ENCODE measurements at places on chromosomes 3 and 15. TPM values are rescaled to one million over a fixed set of nuclear protein-coding genes. Genes with fewer than 3 reads are reported as not detected.
A peak's percentile ranks its signal among the peaks of the same experiment; 100 is the strongest.

GRCh38 chr3:185082149-185082548 is 70.7 kb downstream of the C3orf70 start:
- H3K36me3 ChIP-seq: no peaks in the 10 kb centered on the region
- no peak for DNase-seq
- H3K4me1 ChIP-seq: peaks cover 2% of the 10 kb centered on the region
- H3K27me3 ChIP-seq: no peaks in the 10 kb centered on the region
- no peak overlapping the region for H3K4me3 ChIP-seq

GRCh38 chr3:58223855-58224254 is 13.1 kb upstream of the DNASE1L3 start:
- H3K36me3 ChIP-seq: no peaks in the 10 kb centered on the region
- H3K4me3 ChIP-seq: no peak overlapping the region
- no peak for DNase-seq
- no peaks in the 10 kb centered on the region for H3K4me1 ChIP-seq
- H3K27ac ChIP-seq: no peak overlapping the region
- H3K27me3 ChIP-seq: no peaks in the 10 kb centered on the region

GRCh38 chr15:89833966-89834365 is 19.3 kb upstream of the ANPEP start:
- no peak for DNase-seq
- no peak overlapping the region for H3K27ac ChIP-seq
- no peak overlapping the region for H3K4me3 ChIP-seq
- peaks cover 4% of the 10 kb centered on the region for H3K36me3 ChIP-seq
- H3K27me3 ChIP-seq: no peaks in the 10 kb centered on the region
- H3K4me1 ChIP-seq: peaks cover 3% of the 10 kb centered on the region

DNA sequence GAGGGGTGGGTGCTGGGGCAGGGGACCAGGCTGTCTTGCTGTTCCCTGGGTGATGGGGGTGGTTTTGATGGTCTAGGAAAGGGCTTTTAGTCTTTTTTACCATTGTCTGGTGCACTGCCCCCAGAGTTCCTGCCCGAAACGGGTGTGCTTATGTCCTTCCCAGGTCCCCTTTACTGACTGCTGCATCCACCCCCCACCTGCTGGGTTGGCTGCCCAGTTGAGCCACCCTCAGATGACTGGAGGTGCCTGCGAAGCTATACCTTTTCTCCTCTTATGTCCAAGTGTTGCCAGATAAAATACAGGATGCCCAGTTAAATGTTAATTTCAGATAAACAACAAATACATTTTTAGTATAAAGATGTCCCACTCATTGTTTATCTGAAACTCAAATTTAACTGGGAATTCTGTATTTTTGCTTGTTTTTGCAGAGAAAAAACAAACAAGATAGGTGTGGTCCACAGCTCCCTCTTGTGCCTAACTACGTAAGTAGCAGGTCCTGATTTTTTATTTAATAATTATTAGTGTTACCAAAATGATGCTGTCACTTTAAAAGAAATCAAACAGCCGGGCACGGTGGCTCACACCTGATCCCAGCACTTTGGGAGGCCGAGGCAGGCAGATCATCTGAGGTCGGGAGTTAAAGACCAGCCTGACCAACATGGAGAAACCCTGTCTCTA is 6.1 kb upstream of the RPP14 start:
- no peaks in the 10 kb centered on the region for H3K36me3 ChIP-seq
- no peak overlapping the region for H3K27ac ChIP-seq
- H3K27me3 ChIP-seq: no peaks in the 10 kb centered on the region
- DNase-seq: no peak
- no peaks in the 10 kb centered on the region for H3K4me1 ChIP-seq

DNA sequence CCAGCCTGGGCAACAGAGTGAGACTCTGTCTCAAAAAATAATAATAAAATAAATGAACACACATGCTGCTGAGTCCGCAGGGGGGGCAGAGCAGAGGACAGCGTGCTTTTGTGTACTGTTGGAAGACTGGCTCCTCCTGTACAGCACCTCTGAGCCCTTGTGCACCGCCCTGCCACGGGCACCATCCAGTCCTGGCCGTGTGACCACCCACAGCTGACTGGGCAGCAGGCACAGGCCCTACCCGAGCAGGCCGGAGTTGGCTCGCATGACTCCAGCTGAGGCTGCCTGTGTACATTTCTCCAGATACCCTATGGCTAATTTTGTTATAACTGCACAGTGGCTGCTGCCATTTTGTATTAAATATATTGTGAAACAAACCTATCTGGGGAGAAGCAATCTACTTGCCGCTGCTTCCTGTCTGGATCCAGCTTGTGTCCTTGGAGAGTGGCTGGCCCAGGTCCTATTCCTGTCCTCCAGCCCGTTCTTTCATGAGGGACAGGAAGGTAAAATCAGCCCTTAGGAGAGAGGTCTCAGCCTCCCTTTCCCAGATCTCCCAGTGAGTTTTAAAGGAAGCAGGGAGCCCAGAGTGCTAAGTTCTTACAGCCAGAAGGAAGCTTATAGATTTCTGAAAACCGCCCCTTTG is 14.6 kb downstream of the IVD start:
- H3K27me3 ChIP-seq: no peaks in the 10 kb centered on the region
- H3K4me3 ChIP-seq: no peak overlapping the region
- no peaks in the 10 kb centered on the region for H3K4me1 ChIP-seq

DNA sequence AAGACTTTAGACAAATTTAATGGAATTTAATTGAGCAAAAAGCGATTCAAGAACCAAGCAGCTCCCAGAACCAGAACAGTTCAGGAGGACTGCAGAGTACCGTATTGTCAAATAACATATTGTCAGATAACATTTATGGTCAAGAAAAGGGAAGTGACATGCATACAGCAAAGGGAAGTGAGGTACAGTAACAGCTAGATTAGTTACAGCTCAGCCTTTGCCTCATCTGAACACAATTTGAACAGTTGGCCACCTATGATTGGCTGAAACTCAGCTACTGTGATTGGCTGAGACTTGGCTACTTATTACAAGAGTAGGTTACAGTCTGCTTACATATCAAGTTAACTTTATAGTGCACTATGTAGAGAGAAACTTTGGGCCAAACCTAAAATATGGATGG is 21.9 kb downstream of the ZFAND6 start:
- H3K4me3 ChIP-seq: no peak overlapping the region
- no peaks in the 10 kb centered on the region for H3K36me3 ChIP-seq
- no peaks in the 10 kb centered on the region for H3K4me1 ChIP-seq
- H3K27me3 ChIP-seq: no peaks in the 10 kb centered on the region
- DNase-seq: no peak

DNA sequence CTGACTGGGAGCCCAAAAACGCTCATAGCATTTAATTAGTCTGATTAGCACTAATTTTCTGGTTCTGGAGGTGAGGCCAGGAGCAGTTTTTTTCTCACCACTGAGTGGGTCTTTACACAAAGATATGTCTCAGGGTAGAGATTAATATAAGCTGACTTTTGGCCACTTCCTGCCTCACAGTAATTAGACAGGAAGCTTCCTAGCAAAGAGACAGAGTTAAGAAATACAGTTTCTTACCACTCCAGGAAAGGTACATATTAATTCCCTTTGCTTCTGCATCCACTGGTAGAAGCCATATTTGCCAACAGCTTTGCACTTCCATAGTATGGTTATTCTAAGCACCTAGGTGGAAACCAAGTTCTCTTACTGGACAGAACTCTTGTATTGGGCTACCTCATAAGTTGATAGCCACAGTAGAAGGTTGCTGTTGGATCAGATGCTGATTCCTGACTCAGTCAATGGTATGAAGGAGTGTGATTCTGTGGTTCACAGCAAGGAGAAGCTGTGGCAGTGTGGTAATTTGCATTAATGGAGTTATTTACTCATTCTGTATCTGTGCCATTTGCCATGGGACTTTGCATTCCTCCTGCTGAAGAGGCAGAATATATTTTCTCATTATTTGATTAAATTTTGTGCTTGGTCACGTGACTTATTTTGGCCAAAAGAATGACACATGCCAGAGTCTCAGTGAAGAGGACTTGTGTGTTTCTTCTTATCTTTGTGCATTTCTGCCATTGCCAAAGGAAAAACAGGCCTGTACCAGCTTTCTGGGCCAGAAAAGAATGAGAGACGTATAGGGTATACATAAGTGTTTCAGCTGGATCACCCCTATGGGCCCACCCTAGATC is 17.5 kb upstream of the ZBTB20 start:
- H3K27ac ChIP-seq: no peak overlapping the region
- no peaks in the 10 kb centered on the region for H3K27me3 ChIP-seq
- no peaks in the 10 kb centered on the region for H3K36me3 ChIP-seq
- H3K4me1 ChIP-seq: no peaks in the 10 kb centered on the region
- DNase-seq: no peak

- H3K27me3 ChIP-seq: no peaks in the 10 kb centered on the region
- DNase-seq: no peak
- H3K4me3 ChIP-seq: no peak overlapping the region
- no peak overlapping the region for H3K27ac ChIP-seq
- no peaks in the 10 kb centered on the region for H3K4me1 ChIP-seq
Observed at GRCh38 chr3:119570229-119570628, 9.1 kb upstream of the ADPRH start.

DNA sequence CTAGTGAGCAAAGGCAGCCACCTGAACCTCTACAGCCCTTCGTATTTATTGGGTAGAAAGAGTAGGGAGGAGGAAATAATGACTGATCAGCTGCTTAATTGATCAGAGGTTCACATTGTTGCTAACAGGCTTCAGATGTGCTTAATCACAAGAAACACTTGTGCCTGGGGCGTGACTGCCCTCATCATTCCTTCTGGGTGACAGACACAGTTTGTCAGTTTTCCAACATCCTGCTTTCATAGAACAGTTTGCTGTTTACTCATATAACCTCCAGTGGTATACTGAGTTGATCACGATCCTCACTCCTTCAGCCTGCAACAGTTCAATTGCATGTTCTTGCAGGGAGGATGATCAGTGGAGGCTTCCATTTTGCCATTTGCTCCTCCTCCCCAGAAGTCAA is 13.6 kb upstream of the CASR start:
- DNase-seq: no peak
- no peaks in the 10 kb centered on the region for H3K36me3 ChIP-seq
- H3K27me3 ChIP-seq: no peaks in the 10 kb centered on the region
- H3K27ac ChIP-seq: no peak overlapping the region
- H3K4me3 ChIP-seq: no peak overlapping the region

GRCh38 chr15:21270474-21270873 is 169.8 kb downstream of the POTEB3 start:
- DNase-seq: no peak
- no peak overlapping the region for H3K4me3 ChIP-seq
- H3K27me3 ChIP-seq: no peaks in the 10 kb centered on the region
- H3K36me3 ChIP-seq: no peaks in the 10 kb centered on the region
- no peak overlapping the region for H3K27ac ChIP-seq

GRCh38 chr3:52983828-52984227 is 62.0 kb downstream of the SFMBT1 start:
- H3K4me3 ChIP-seq: no peak overlapping the region
- no peaks in the 10 kb centered on the region for H3K4me1 ChIP-seq
- no peak for DNase-seq
- no peak overlapping the region for H3K27ac ChIP-seq

- no peaks in the 10 kb centered on the region for H3K4me1 ChIP-seq
- no peak overlapping the region for H3K27ac ChIP-seq
- DNase-seq: no peak
- no peak overlapping the region for H3K4me3 ChIP-seq
- H3K27me3 ChIP-seq: no peaks in the 10 kb centered on the region
- H3K36me3 ChIP-seq: no peaks in the 10 kb centered on the region
Observed at GRCh38 chr3:177860184-177860583, 662.9 kb upstream of the TBL1XR1 start.

- H3K36me3 ChIP-seq: no peaks in the 10 kb centered on the region
- H3K27ac ChIP-seq: no peak overlapping the region
- no peaks in the 10 kb centered on the region for H3K4me1 ChIP-seq
- peak; percentile 83 for DNase-seq
- peak overlapping the region; percentile 5 for H3K4me3 ChIP-seq
Observed at GRCh38 chr3:147418808-147419701, 9.9 kb downstream of the ZIC1 start.

DNA sequence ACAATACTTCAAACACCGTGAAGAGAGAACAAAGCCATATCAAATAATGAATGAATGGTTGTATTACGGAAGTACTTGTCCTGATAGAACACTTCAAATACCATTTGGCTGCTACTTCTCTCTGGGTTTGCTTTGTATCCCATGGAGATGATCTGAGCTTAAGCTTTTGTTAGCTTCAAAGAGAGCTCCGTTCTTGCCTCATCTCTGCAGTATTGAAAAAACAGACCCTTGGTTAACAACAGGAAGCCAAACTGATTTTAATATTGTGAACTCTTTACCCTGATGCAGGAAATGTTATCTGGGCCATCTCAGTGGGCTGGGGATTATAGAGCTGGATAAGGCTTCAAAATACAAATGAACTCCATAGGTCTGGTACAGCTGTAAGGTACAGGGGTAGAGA is 101.0 kb downstream of the CHL1 start:
- H3K4me3 ChIP-seq: no peak overlapping the region
- H3K27ac ChIP-seq: no peak overlapping the region
- H3K27me3 ChIP-seq: no peaks in the 10 kb centered on the region
- no peak for DNase-seq

DNA sequence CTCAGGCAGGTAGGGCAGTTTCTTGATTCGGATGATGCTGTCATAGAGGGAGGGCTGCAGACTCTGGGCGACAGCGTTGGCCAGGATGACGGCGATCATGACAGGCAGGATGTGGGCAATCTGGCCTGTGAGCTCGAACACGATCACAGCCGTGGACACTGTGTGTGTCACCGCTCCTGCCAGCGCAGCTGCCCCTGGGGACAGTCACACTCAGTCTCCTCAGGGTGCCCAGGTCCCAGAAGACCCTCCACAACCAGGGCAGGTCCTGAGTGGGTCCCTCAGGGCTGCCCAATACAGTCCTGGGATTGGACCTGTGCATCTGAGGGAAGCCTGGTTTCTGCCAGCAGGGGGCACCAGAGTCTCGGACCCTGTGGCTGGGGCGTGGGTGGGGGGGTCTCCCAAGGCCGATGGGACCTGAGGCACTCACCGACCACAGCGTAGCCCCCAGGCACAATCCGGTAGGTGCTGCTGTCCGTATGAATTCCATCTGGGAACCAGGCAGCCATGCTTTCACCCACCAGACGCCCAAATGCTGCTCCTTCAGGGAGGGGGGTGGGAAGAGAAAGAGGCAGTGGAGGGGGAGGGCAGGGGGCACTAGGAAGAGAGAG is 7.2 kb downstream of the CLCN2 start:
- no peak overlapping the region for H3K4me3 ChIP-seq
- DNase-seq: peak; percentile 53
- H3K4me1 ChIP-seq: no peaks in the 10 kb centered on the region
- H3K27ac ChIP-seq: no peak overlapping the region
- no peaks in the 10 kb centered on the region for H3K36me3 ChIP-seq

GREM1 gene
- 35.5 TPM for total RNA-seq

UACA gene
- total RNA-seq: 132 TPM

SERPINI1 gene
- total RNA-seq: 13.8 TPM

CASR gene
- total RNA-seq: not detected

GUCA1C gene
- total RNA-seq: not detected

APBA2 gene
- total RNA-seq: 2.0 TPM

STRIT1 gene
- total RNA-seq: not detected

UBAP1L gene
- total RNA-seq: 10.3 TPM

CFAP161 gene
- total RNA-seq: 0.84 TPM

Data from aorta (tissue), 5 donors.